Stimulated activated CD8-positive, alpha-beta memory T cell treated with anti-CD3 and anti-CD28 coated beads, Interleukin-15, amount 100 ng/mL, for 4 hours (primary cell): ENCODE measurements at places on chromosomes 6 and 20.

DNA sequence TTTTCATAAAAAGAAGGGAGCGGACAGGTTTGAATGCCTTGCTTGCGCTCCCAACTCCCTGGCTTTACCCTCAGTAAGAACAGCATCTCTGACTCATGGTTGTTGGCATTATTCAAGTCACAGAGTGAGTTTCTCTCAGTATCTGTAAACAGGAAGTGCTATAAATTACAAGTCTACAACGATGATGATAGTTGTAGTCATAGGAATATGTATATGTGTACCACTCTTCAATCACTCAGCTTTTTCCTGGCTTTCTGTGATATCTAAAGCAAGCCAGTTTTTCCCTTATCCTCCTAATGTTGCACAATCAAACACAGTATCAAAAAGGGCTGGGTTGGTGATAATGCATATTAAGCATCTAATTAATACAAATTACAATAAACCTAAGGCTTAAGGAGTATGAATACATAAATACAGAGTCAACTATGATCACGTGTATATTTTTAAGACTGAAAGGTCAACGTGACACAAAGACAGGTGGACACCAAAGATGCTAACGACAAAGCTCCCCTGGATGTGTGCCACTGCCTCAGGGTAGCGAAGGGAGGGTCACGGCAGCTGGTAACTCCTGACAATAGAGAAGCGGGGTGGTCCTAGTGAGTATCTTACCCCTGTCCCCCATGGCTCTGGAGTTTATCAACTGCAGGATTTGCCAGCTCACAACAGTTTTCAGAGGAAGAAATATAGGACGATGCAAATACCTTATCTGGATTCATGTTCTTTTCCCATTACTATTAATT lies 202.8 kb downstream of the BTBD9 start:
- no peak for DNase-seq

- DNase-seq, result no peak
Observed at GRCh38 chr20:20405623-20406022, 37.7 kb downstream of the INSM1 start.

DNA sequence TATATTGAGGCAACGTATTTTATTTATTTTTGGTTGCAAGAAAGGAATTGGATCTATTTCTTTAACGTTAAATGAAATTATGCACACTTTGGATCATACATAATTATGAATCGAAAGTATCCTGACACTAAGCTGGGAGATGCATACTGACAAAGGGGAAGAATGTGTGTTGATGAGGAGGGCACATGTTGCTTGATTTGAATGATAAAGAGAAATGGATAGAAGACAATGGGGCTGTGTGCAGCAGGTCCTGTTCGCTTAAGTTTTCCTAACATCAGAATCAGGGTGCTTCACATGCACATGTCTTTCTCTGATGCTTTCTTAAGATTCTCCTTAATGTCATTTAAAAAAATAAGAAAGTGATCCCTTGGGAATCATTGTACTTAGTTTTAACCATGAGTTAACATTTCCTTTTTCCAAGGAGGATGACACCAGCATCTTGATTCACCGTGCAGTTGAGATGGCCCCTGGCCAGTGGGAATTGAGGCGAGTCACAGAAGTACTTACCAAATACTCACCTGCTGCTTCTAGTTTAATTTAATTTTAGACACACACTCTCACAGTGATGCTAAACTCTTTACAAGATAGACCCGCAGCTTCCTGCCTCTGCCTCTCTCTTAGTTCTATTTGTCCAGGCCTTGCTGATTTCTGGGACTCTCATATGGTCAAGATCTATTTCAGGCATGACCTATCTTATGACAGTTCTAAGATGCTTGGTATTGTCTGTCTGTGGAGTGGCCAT lies 116.5 kb downstream of the CLIC5 start:
- no peak for DNase-seq

DNA sequence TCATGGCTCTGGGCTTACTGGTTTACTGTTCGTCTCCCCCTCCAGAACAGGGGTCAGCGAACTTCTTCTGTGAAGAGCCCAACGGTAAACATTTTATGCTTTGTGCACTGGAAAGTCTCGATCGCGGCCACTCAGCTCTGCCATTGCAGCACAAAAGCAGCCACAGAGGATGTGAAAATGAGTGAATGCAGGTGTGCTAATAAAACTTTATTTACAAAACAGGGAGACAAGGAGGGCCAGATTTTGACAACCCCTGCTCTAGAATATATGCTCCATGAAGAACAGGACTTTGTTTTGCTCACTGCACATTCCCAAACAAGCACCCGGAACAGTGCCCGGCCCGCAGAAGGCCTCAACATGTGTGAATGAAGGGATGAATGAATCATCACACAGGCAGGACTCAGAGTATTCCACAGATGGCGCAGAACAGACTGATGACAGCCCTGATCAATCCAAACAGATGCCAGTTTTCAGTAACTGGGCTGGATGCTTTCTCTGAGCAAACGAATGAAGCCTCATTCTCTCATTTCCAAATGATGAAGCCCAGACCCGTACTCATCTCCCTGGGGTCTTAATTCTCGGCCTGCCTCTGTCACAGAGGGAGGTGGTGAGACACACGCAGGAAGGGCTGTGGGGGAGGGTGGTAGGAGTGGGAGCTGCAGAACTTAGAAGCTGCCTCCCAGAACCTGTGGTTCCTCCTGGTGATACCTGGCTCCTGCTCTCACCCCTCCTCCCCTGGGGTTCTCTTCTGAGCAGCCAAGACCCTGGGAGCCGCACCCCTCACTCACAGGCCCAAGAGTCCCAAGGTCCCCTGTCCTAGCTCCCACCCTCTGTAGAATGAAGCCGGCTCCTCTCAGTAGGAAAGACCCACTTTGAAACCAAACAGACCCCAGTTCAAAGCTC lies 196.4 kb downstream of the PREX1 start:
- no peak for DNase-seq

DNA sequence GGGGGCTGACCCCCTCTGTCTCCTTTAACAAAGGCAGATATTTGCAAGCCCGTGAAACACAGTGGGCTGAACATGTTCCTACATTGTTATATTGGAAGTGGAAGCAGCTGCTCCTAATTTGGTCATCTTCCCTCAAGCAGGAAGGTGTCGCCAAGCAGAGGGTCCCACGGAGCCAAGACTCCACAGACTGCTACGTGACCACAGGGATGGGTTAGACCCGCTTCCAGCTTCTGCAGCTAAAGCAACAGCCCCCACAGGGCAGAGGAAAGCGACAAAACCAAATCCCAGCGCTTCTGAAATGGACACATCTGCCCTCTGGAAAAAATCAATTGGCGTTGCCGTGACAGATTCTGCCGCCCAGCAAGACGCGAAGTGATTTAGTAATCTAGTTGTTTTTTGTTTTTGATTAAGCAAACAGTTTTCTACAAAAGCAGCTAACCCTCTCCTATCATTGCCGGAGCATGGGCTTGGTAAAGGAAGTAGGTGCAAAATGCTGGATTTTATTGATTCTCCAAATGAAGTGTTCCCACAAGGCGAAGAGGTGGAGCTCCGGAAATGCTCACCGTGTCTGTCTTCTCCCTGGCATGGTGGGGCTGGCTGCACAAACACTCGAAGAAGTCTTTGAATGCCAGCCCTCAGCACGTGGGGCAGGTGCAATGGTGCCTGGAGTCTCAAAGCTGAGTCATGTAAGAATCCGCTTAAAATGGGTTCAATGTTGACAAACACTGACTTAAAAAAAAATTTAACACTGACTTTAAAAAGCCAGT lies 79.4 kb upstream of the FRMD1 start:
- no peak for DNase-seq

DNA sequence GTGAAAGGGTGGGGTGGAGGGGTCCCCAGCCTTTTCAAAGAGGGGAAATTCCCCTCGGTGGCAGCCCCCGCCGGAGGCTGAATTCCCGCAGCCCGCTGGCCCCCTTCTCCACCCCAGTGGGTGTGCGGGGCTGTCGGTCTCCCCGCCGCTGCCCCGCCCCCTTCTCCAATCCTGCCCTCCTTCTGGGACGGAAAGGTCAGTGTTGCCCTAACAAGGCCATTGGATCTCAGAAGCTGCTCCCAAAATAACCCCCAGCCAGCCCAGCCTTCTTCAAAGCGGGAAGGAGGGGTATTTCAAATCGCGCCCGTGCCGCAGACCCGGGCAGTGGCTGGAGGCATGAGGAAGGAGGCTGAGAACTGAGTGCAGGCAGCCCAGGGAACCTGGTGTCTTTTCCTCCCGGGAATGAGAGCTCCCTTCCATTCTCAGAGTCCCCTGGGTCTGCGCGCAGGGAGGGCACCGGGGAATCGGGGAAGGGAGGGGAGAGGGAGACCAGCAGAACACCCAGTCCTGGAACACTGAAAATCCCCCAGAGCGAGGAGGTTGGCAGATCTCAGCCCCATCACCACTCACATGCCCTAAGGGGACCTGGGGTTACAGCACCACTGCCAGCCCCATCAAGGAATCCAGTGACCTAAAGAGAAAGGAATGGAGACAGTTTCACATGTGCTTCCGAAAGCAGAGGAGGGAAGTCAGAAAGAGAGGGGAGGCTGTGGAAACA lies at the start of gene JPH2:
TSS of gene JPH2 (minus strand) at position 135 of the 718 bp plus-strand sequence. CDS start 483 bp downstream, outside the sequence.
- no peak for DNase-seq
